HT-29 (cell line): ENCODE measurements at places on chromosomes 7 and 10. TPM values are rescaled to one million over a fixed set of nuclear protein-coding genes. Genes with fewer than 3 reads are reported as not detected.

DNA sequence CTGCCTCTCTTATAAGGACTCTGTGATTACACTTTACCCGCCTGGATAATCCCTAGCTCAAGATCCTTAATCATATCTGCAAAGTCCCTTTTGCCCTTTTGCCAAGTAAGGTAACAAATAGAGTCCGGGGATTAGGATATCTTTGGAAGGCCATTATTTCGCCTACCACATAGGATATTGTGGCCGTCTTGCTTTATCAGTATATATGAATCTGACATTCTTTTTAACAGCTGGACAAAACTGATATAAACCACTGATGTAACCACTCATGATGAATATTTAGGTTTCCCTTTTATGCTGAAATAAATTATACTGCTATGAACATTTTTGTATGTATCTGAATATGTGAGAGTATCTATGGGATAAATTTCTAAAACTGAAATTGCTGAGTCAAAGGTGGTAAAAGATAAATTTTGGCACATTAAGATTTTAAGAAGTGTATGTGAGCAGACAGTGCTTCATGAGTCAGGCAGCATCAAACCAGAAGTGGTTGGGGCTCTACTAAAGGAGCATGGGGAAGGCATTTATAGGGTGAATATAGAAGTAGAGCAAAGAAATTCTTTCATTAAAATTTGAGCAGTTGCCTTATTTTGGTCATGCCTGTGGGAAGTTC is 44.7 kb downstream of the AVL9 start:
- no peak for DNase-seq

Gene FAM25G
- not detected in 2 replicates for total RNA-seq

- no peak for DNase-seq
Observed at GRCh38 chr10:102392306-102392705, 3.2 kb upstream of the NFKB2 start.

DNA sequence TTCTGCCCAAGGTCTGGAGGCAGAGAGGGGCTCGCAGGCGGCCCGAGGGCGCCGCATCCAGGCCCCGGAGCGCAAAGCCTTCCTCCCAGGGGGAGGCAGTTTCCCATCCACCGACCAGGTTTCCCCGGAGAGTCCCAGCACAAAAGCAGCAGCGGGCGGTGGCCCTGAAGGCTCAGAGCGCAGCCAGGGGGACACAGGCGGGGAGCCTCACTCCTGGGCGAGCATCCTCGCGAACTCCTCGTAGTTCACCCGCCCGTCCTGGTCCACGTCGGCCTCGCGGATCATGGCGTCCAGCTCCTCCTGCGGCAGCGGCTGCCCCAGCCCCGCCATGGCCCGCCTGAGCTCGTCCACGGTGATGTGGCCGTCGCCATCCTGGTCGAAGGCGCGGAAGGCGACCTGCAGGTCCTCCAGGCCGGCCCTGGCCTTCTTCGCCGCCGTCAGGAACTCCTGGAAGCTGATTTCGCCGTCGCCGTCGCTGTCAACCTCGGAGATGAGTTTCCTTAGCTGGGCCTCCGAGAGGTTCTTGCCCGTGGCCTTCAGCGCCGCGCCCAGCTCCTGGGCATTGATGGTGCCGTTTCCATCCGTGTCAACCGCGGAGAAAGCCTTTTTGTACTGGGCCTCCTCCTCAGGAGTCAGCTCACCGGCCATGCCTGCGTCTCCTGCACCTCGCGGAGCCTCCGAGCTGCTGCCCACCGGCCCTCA is 428 bp downstream of the CALML5 start:
- DNase-seq: no peak

- DNase-seq: no peak
Observed at GRCh38 chr7:40437498-40437897, 302.7 kb downstream of the SUGCT start.

- no peak for DNase-seq
Observed at GRCh38 chr10:119867317-119867716, 5.3 kb downstream of the MCMBP start.

Gene GPR15LG
- total RNA-seq: not detected in 2 replicates

Gene SPACDR
- 0.21 and 0.64 TPM in 2 replicates for total RNA-seq
